ENCODE measurements at places on chromosomes 13 and 19. TPM values are rescaled to one million over a fixed set of nuclear protein-coding genes. Genes with fewer than 3 reads are reported as not detected.

LGALS7B gene
- not detected for total RNA-seq

CRB3 gene
- total RNA-seq = not detected

NCAN gene
- total RNA-seq = not detected

SLC25A41 gene
- total RNA-seq = 0.27 TPM

LGALS13 gene
- total RNA-seq = not detected

MUC16 gene
- not detected for total RNA-seq

MPND gene
- 6.2 TPM for total RNA-seq

DHPS gene
- 41.6 TPM for total RNA-seq

ZNF528 gene
- 22.3 TPM for total RNA-seq

CLC gene
- not detected for total RNA-seq

UTP14C gene
- total RNA-seq = 15.2 TPM

RTBDN gene
- total RNA-seq = not detected

CTXN1 gene
- total RNA-seq = 11.0 TPM

SRRM5 gene
- 0.27 TPM for total RNA-seq

PSG6 gene
- not detected for total RNA-seq

LTBP4 gene
- total RNA-seq = 11.6 TPM

BEST2 gene
- not detected for total RNA-seq
